Psoas muscle (tissue), 8 donors: ENCODE measurements at places on chromosomes 11 and 22. TPM values are rescaled to one million over a fixed set of nuclear protein-coding genes. Genes with fewer than 3 reads are reported as not detected.

Gene CHRM1
- not detected for polyA plus RNA-seq

Gene OR4C11
- not detected for polyA plus RNA-seq

Gene MFRP
- 0.01 TPM for polyA plus RNA-seq

Gene FXYD2
- 0.17 TPM for polyA plus RNA-seq

Gene DUSP8
- polyA plus RNA-seq, result 4.4 TPM

Gene OR51B2
- polyA plus RNA-seq, result not detected

Gene PNPLA3
- polyA plus RNA-seq, result 0.29 TPM

Gene OR5AK2
- not detected for polyA plus RNA-seq

Gene TUB
- polyA plus RNA-seq, result 0.51 TPM

Gene CDPF1
- polyA plus RNA-seq, result 11.2 TPM

Gene XKR3
- not detected for polyA plus RNA-seq

Gene ACTN3
- polyA plus RNA-seq, result 15.1 TPM

Gene FGF19
- polyA plus RNA-seq, result not detected

Gene PDGFB
- 5.2 TPM for polyA plus RNA-seq

Gene TCN1
- not detected for polyA plus RNA-seq

Gene C11orf58
- 218 TPM for polyA plus RNA-seq

Gene SHISA8
- polyA plus RNA-seq, result not detected

Gene OR52E8
- polyA plus RNA-seq, result not detected

Gene HBG2
- polyA plus RNA-seq, result not detected

Gene CARD18
- not detected for polyA plus RNA-seq

Gene IGLL1
- polyA plus RNA-seq, result not detected

Gene LARGE1
- polyA plus RNA-seq, result 14.9 TPM

Gene OTOG
- not detected for polyA plus RNA-seq

Gene MS4A6E
- polyA plus RNA-seq, result not detected

Gene GGTLC3
- not detected for polyA plus RNA-seq

Gene MOGAT2
- polyA plus RNA-seq, result 0.04 TPM

Gene RTN4RL2
- polyA plus RNA-seq, result 0.44 TPM

Gene RFPL3
- polyA plus RNA-seq, result not detected

Gene ATG16L2
- polyA plus RNA-seq, result 5.2 TPM

Gene FAM227A
- 0.05 TPM for polyA plus RNA-seq

Gene TST
- 35.6 TPM for polyA plus RNA-seq

Gene ANO1
- polyA plus RNA-seq, result 8.7 TPM

Gene GRAP2
- polyA plus RNA-seq, result 0.25 TPM

Gene DMC1
- polyA plus RNA-seq, result 0.09 TPM

Gene KCNK7
- polyA plus RNA-seq, result 0.22 TPM

Gene MMP11
- 0.43 TPM for polyA plus RNA-seq

Gene BCO2
- polyA plus RNA-seq, result 3.5 TPM

Gene NPTXR
- polyA plus RNA-seq, result 0.35 TPM
